ENCODE measurements at places on chromosomes 5 and 9. TPM values are rescaled to one million over a fixed set of nuclear protein-coding genes. Genes with fewer than 3 reads are reported as not detected.

CER1 gene
- total RNA-seq: not detected

KCTD16 gene
- 0.68 TPM for total RNA-seq

DNA sequence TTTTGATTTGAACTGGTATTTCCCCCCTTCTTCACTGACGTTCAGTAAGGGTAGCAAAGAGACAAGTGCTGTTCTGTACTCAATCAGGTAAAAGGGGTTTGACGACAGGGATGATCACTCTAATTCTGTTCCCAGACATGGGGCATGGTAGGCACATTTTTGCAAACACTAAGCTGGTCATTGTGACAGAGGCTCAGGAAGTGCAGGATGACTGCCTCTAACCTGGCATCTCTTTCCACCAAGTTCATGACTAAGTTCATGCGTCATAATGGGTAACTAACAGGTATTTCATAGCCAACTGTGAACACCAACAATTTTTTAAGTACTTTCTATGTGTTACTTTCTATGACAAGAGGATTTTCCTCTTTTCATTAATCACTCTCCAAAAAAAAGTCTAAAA, 166.5 kb downstream of the MAPKAP1 start:
- no peaks in the 10 kb centered on the region for H3K27me3 ChIP-seq
- peaks cover 89% of the 10 kb centered on the region for H3K4me1 ChIP-seq
- H3K4me3 ChIP-seq: no peak overlapping the region
- peak overlapping the region; percentile 88 for H3K27ac ChIP-seq
- H3K36me3 ChIP-seq: no peaks in the 10 kb centered on the region
- DNase-seq: peak; percentile 51

DNA sequence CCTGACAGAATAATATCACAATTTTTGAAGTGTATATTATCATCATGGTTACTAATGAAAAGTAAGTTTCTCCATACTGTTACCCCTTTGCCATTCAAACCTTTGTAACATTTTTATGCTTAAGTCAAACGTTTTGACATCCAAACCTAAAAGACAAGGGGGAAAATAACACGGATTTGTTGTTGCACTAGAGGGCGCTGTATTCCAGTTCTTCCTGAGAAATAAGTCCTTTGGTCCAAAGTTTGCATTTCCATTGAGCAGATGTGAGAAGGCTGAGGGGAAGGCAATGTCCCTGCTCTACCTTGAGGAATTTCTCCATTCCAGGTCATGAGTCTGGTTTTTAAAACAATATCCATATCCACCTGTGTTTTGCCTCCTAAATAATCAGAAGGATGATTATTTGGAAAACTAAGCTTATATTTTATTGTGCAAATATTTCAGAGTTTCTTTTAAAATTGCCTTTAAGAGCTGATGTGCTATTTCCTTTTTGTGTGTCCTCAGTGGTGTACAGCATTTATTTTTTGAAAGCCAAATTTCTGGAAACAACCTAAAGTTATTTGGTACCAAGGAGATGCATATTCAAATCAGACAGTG, 9.7 kb downstream of the LECT2 start:
- no peak overlapping the region for H3K27ac ChIP-seq
- peak; percentile 57 for DNase-seq
- no peaks in the 10 kb centered on the region for H3K4me1 ChIP-seq
- H3K36me3 ChIP-seq: no peaks in the 10 kb centered on the region

GRCh38 chr5:37520811-37521210, 141.7 kb downstream of the WDR70 start:
- H3K27me3 ChIP-seq: no peaks in the 10 kb centered on the region
- no peak overlapping the region for H3K4me3 ChIP-seq
- H3K4me1 ChIP-seq: no peaks in the 10 kb centered on the region
- H3K36me3 ChIP-seq: no peaks in the 10 kb centered on the region
- no peak overlapping the region for H3K27ac ChIP-seq

- peak within 1 kb of the TSS; percentile 96 for H3K4me3 ChIP-seq
- peak within 1 kb of the TSS; percentile 99 for H3K27ac ChIP-seq
- H3K27me3 ChIP-seq: no peaks in the 10 kb centered on the region
- H3K36me3 ChIP-seq: no peaks in the 10 kb centered on the region
- DNase-seq: peak; percentile 86
These were observed at the start of gene CXXC5 for GRCh38 chr5:139648205-139649081. Gene CXXC5, plus strand, starts transcription at chr5:139648349. Its CDS starts 32,175 bp downstream, at chr5:139680524.

GRCh38 chr9:134328341-134328840, 2.1 kb downstream of the RXRA start:
- peaks cover 76% of the 10 kb centered on the region for H3K4me1 ChIP-seq
- peak overlapping the region; percentile 93 for H3K27ac ChIP-seq
- no peaks in the 10 kb centered on the region for H3K27me3 ChIP-seq
- no peaks in the 10 kb centered on the region for H3K36me3 ChIP-seq
- H3K4me3 ChIP-seq: peak overlapping the region; percentile 81
- DNase-seq: peak; percentile 67

DNA sequence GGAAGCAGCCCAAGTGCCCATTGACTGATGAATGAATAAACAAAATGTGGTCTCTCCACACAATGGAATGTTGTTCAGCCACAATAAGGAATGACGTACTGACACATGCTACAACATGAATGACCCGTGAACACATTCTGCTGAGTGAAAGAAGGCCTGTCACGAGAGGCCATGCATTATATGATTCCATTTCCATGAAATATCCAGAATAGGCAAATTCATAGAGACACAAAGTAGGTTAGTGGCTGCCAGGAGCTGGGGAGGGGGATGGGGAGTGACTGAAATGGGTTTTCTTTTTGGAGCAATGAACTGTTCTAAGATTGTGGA, 41.4 kb downstream of the BICD2 start:
- H3K36me3 ChIP-seq: peaks cover 33% of the 10 kb centered on the region
- peak overlapping the region; percentile 94 for H3K27ac ChIP-seq
- peaks cover 47% of the 10 kb centered on the region for H3K4me1 ChIP-seq
- H3K27me3 ChIP-seq: no peaks in the 10 kb centered on the region
